A673 (cell line): ENCODE measurements at places on chromosomes 13 and 19. TPM values are rescaled to one million over a fixed set of nuclear protein-coding genes. Genes with fewer than 3 reads are reported as not detected.

Gene NHLRC3
- 12.3 and 17.4 TPM in 2 replicates for total RNA-seq

- no peaks in the 10 kb centered on the region for H3K27me3 ChIP-seq
- peaks cover 4% of the 10 kb centered on the region for H3K36me3 ChIP-seq
- H3K27ac ChIP-seq, result peak overlapping the region; percentile 16
- no peak overlapping the region for H3K4me3 ChIP-seq
- peaks cover 46% of the 10 kb centered on the region for H3K4me1 ChIP-seq
- DNase-seq, result no peak
Measured at GRCh38 chr13:51663973-51664957, 80.0 kb downstream of the WDFY2 start.

- H3K4me1 ChIP-seq, result no peaks in the 10 kb centered on the region
- H3K27me3 ChIP-seq, result no peaks in the 10 kb centered on the region
- no peak overlapping the region for H3K4me3 ChIP-seq
- no peak for DNase-seq
Measured at GRCh38 chr19:33724021-33724720, 72.5 kb upstream of the KCTD15 start.

Gene POLR2E
- 342 and 343 TPM in 2 replicates for total RNA-seq

- H3K4me3 ChIP-seq, result no peak overlapping the region
- no peaks in the 10 kb centered on the region for H3K27me3 ChIP-seq
- H3K27ac ChIP-seq, result no peak overlapping the region
- peaks cover 35% of the 10 kb centered on the region for H3K4me1 ChIP-seq
Measured at GRCh38 chr13:46179491-46179908, 2.5 kb downstream of the LCP1 start.

Gene IL12RB1
- not detected in 2 replicates for total RNA-seq

- no peaks in the 10 kb centered on the region for H3K36me3 ChIP-seq
- peak; percentile 46 for DNase-seq
- peaks cover 6% of the 10 kb centered on the region for H3K4me1 ChIP-seq
- no peaks in the 10 kb centered on the region for H3K27me3 ChIP-seq
- H3K27ac ChIP-seq, result no peak overlapping the region
Measured at GRCh38 chr19:7772752-7773291, 9.8 kb downstream of the CLEC4M start.

DNA sequence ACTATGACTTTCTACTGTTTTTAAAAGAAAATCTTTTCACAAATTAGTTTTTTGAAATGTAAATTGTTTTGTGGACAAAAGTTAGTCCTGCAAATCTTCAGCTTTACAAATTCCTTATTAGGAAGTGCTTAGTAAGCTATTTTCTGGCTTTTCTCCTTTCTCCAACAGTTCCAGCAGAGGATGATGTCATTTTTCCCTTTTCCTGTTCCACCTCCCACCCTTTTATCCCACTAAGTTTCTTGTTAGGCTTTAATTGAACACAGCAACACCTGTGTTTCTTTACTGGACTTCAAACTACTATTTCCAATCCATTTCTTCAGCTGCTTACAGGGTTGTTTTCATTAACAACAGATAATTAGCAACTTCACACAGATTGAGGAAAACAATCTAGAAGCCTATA is 389.2 kb downstream of the NDFIP2 start:
- no peak overlapping the region for H3K4me3 ChIP-seq
- no peak overlapping the region for H3K27ac ChIP-seq
- H3K27me3 ChIP-seq, result no peaks in the 10 kb centered on the region
- DNase-seq, result no peak
- peaks cover 15% of the 10 kb centered on the region for H3K4me1 ChIP-seq

DNA sequence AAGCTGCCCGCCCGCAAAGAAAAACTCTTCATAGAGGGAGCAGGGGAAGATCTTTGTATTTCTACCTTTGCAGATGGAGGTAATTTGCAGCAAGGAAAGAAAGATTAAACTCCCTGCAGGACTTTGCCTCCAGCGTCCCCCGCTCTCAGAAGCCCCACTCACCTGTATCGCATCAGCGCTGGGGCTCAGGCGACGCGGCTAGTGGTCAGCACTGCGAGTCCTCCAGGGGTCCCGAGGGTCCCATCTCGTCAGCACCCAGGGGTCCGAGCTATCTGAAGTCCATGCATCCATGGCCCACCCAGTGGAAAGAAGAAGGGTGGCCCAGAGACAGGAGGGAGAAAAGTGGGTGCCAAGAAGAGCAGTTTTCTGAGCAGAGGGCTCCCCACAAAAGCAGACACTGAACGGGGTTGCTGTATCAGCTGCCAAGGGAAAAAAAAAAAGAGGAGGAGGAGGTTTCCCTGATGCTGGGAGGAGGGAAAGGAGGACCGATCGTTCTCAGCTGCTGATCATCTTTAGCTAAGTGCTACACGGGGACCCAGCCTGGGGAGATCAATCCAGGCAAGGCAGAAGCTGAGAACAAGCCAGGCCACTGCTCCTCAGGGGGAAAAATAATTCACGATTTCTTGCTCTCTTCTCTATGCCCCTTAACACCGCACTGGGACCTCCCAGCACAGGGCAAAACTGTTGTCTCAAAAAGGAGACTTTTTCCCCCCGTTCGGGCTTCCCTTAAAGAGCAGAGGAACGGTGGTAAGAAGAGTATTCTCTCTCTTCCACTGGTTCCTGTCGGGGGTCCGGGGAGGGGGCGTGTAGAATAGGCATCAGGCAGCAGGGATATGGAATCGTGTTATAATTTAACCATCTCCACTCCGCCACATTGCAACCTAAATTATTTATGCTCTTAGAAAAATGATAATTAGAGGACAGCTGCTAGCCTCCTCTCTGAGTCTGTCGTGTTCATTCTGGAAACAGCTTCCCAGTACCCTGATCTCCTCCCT is 117.7 kb upstream of the CACNA1A start:
- H3K27me3 ChIP-seq, result no peaks in the 10 kb centered on the region
- no peak overlapping the region for H3K4me3 ChIP-seq
- no peaks in the 10 kb centered on the region for H3K36me3 ChIP-seq
- H3K4me1 ChIP-seq, result no peaks in the 10 kb centered on the region

DNA sequence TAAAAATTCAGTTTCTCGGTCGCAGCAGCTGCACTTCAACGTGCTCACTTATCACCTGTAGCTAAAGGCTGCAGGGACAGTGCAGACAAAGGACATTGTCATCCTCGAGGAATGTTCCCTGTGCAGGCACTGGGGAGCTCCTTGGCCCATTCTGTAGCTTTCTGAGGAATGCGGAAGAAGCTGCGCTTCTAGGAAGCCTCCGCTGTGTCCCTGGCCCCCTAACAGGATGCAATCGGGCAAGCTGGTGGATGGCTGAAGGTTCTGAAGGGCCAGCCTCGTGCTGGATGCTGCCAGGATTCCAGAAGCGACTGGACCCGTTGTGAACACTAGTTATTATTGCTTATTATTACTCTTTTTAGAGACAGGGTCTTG is 8.1 kb downstream of the ANO8 start:
- H3K4me1 ChIP-seq, result no peaks in the 10 kb centered on the region
- peaks cover 14% of the 10 kb centered on the region for H3K36me3 ChIP-seq
- no peak overlapping the region for H3K27ac ChIP-seq

DNA sequence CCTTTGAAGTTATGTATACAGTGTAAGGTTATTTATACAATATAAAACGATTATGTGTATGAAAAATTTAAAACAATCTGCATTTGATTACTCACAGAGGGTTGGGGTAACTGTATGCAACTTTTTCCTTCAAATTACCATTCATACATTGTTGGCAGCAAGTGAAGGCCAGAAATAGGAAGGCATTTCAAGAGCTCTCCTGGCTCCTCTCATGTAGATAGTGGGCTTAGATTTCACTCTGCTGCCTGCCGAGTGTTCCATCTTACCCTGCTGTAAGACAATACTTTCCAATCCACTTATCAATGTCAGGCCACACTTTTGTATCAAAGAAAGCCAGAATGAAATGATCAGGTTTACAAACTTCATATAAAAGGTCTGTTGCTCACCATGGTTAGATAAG is 245.2 kb downstream of the DNAJC15 start:
- H3K36me3 ChIP-seq, result no peaks in the 10 kb centered on the region
- DNase-seq, result no peak
- no peaks in the 10 kb centered on the region for H3K27me3 ChIP-seq
- H3K4me1 ChIP-seq, result peaks cover 4% of the 10 kb centered on the region
- H3K4me3 ChIP-seq, result no peak overlapping the region

DNA sequence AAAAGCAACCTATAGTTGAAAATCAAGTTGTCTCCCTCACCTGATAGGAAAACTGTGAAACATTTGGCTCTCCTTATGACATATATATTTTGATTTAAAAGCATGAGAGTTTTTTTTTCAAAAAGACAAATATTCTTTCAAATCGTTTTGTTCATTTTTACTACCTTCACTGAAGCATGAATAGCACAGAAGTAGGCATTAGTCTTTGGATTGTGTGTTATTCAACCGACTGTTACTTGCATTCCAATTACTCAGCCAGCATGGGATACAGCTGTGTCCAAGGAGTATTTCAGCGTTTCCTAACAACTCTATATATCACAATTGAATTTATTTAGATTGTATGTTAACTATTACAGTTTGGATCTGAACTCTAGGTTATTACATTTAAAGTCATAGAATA is 135.2 kb downstream of the PCDH9 start:
- H3K36me3 ChIP-seq, result no peaks in the 10 kb centered on the region
- no peaks in the 10 kb centered on the region for H3K4me1 ChIP-seq
- DNase-seq, result no peak

DNA sequence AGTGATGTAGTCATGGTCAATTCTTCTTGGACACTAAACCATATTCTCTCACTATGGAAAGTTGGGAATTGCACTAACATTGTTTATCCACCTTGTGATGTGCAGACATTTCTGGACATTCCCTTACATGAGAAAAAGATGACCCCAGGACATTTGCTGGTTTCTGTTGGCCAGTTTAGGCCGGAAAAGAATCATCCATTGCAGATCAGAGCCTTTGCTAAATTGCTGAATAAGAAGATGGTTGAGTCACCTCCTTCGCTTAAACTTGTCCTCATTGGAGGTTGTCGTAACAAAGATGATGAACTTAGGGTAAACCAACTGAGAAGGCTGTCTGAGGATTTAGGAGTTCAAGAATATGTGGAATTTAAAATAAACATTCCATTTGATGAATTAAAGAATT is at the start of gene UTP14C:
UTP14C (plus strand) TSS at position 211 of the 400 bp plus-strand sequence. CDS start 4,114 bp downstream, outside the sequence.
- H3K27ac ChIP-seq, result no peak within 1 kb of the TSS
- H3K4me1 ChIP-seq, result no peaks in the 10 kb centered on the region
- peaks cover 24% of the 10 kb centered on the region for H3K36me3 ChIP-seq

Gene GJB6
- not detected in 2 replicates for total RNA-seq

- peak overlapping the region; percentile 67 for H3K27ac ChIP-seq
- no peaks in the 10 kb centered on the region for H3K27me3 ChIP-seq
- peak; percentile 48 for DNase-seq
- H3K36me3 ChIP-seq, result no peaks in the 10 kb centered on the region
Measured at GRCh38 chr19:52941941-52942385, 18.7 kb upstream of the ZNF888 start.

Gene SLC5A5
- total RNA-seq, result not detected in 2 replicates

DNA sequence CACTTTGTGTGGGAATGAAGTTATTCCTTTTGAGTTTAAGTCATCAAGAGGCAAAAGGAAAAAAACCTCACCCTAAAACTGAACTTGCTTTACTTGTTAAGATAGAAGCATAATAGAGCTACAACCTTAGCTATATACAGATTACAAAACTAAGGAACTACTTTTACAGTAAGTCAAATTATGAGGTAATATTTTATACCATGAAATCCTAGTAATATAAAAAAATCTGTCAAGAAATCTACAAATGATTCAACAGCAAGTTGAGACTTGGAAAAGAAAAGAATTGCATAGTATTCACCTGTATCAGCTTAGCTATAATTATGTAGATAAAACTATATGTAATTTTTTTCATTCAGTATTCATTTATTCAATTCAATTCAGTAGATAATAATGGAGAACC is 335.3 kb downstream of the KLF5 start:
- H3K27me3 ChIP-seq, result no peaks in the 10 kb centered on the region
- no peaks in the 10 kb centered on the region for H3K36me3 ChIP-seq
- no peaks in the 10 kb centered on the region for H3K4me1 ChIP-seq
- H3K4me3 ChIP-seq, result no peak overlapping the region
- no peak overlapping the region for H3K27ac ChIP-seq

Gene ZNF8
- 11.9 and 12.5 TPM in 2 replicates for total RNA-seq

Gene SOX21
- total RNA-seq, result not detected in 2 replicates

DNA sequence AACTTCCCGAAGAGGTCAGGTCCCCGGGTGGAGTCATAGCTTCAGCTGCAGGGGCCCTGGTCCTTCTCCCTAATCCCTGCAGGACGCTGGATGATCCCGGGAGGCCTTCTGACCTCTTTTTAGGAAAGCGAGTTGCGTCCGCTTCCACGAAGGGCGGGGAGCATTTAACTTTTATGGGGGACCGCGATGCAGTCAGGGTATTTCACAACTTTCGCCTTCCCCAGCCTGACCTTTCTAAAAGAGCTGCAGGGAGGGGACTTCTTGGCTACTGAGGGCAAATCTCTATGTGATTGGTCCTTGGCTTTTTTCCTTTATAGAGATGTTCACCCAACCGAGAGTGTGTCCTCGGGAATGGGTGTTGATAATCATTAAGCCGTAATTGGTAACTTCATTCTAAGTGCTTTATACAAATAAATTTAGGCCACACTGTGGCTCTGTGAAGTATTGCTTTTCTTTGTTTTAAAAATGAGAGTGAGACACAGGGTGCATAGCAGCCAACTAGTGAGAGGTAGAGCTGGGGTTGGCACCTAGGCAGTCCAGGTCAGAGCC is 778 bp downstream of the ZNF230 start:
- H3K27ac ChIP-seq, result peak overlapping the region; percentile 47
- no peak for DNase-seq
- peak overlapping the region; percentile 67 for H3K4me3 ChIP-seq

DNA sequence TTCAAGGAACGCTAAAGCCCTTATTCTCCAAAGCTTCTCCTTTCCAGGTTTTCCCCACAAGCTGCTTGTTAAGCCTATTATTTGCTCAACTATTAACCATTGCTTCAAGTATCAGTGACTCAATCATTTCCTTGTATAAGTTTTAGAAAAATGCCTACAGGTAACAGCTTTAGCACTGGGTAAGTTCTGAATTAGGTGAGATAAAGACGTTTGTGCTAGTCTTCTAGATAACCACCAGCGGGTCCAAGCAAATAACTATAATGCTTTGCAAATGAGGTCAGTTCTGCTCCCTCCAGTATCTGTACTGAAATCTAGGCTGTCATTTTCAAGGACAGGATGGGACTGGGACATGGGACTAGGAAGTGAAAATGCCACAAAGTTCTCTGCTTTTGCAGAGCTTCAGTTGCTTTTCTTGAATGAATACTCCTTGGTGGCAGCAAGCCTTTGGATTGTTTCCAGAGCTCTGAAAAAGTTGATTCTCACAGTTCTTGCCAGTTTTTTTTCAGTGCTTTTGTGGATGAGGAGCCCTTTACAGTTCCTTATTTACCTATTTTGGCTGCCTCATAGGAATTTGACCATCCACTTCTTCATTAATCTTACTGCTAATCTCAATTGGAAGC is 1487.7 kb downstream of the EFNB2 start:
- H3K4me1 ChIP-seq, result no peaks in the 10 kb centered on the region
- no peak overlapping the region for H3K27ac ChIP-seq
- H3K4me3 ChIP-seq, result no peak overlapping the region
- H3K36me3 ChIP-seq, result no peaks in the 10 kb centered on the region
- DNase-seq, result no peak

GRCh38 chr13:25046985-25047511 is 48.9 kb upstream of the PABPC3 start:
- no peaks in the 10 kb centered on the region for H3K4me1 ChIP-seq
- peak; percentile 56 for DNase-seq
- H3K4me3 ChIP-seq, result peak overlapping the region; percentile 56
- H3K36me3 ChIP-seq, result no peaks in the 10 kb centered on the region
- H3K27me3 ChIP-seq, result peaks cover 20% of the 10 kb centered on the region

Gene SLC8A2
- 3.2 and 6.6 TPM in 2 replicates for total RNA-seq
